ENCODE measurements at places on chromosomes 7 and 10. TPM values are rescaled to one million over a fixed set of nuclear protein-coding genes. Genes with fewer than 3 reads are reported as not detected.

- DNase-seq: no peak
Observed at GRCh38 chr7:44961844-44962482, 16.9 kb downstream of the MYO1G start.

GRCh38 chr7:17027143-17027788, 145.5 kb upstream of the AGR3 start:
- no peak for DNase-seq

DNA sequence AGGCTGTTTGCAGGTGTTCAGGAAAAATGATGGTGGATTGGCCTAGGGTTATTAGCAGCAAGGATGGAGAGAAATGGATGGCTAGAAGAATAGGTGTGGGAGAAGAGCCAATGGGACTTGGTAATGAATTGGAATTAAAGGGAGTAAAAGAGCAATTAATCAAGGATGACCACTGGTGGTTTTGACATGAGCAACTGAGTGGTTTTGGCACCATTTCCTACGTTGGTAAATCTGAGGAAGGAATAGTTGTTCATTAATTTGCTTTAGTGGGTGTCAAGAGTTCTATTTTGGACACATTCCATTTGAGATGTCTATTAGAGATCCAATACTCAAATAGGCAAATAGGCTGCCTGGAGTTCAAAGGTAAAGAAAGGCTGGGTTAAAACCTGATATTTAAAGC, 38.2 kb upstream of the NRBF2 start:
- DNase-seq: no peak

- peak; percentile 26 for DNase-seq
Observed at GRCh38 chr7:3028071-3028757, 15.5 kb downstream of the CARD11 start.

DNA sequence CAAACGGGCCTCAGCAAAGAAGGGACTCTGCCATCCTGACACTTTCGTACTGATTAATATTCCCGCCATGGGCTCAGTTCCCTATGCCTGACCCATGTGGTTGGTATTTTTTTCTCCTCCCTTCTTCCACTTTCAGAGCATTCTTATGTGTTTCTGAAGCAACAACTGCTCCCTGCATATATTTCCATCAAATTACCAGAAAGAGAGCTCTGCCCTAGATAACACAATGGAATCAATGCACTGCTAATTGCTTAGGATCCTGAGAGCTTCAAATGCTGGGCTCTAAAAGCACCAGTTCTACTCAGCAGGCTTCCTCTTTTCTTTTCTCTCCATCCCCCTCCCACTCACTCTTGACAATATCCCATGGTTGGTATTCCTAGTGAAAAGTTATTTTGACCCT, 5.3 kb downstream of the TECTB start:
- no peak for DNase-seq

DNA sequence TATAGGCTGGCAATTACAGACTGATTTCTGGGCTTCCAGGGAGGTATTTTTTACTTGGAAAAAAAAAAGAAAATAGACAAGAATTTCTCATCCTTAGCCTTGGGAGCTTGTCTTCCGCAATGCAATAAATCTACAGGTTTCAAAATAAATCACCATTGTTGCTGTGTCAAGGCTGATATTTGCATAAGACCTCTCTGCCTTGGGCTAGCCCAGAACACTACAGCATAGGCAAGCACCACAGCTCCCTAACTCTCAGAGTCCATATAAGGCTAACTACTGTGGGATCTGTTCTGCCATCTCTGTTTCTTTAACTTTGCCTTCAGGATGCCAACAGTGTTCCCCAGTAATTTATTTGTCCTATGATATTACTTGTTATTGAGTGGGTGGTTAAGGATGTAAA, 64.4 kb downstream of the ZWINT start:
- no peak for DNase-seq

GRCh38 chr7:22921386-22922086, 92.4 kb downstream of the HYCC1 start:
- no peak for DNase-seq

Gene ABCB1
- total RNA-seq: 81.4 TPM

Gene SPDYE2
- total RNA-seq: 0.61 TPM

Gene CPA2
- not detected for total RNA-seq

Gene PHKG1
- 5.0 TPM for total RNA-seq

Gene CALHM1
- total RNA-seq: 0.23 TPM

Gene OR2A5
- total RNA-seq: not detected
